ENCODE measurements at places on chromosomes 11 and 22. TPM values are rescaled to one million over a fixed set of nuclear protein-coding genes. Genes with fewer than 3 reads are reported as not detected.

MAPK8IP2 gene
- 1.3 TPM for polyA plus RNA-seq

SPDYC gene
- polyA plus RNA-seq, result not detected

SLC17A6 gene
- not detected for polyA plus RNA-seq

LSP1 gene
- 7.6 TPM for polyA plus RNA-seq

KCNJ5 gene
- 5.1 TPM for polyA plus RNA-seq

RAB38 gene
- 21.3 TPM for polyA plus RNA-seq

Data from right renal pelvis (tissue), 4 donors.